Gastrocnemius medialis (tissue), 4 donors: ENCODE measurements at places on chromosomes 6 and 20. TPM values are rescaled to one million over a fixed set of nuclear protein-coding genes. Genes with fewer than 3 reads are reported as not detected.

DNA sequence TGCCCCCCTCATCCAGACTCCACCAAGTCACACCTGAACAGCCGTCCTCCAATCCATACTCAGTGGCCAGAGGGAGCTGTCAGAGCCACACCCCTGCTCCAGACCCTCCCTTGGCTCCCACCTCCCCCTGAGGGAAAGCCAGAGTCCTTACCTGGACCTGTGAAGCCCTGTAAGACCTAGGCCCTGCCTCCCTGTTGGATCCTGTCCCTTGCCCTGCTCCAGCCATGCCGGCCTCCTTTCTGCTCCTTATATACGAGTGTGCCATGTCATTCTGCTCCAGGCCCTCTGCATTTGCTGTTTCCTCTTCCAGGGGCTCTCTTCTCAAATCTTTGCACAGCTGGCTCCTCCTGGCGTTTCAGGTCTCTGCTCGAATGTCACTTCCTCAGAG is 100.3 kb upstream of the MYL9 start:
- no peak for DNase-seq
- H3K27ac ChIP-seq: no peak overlapping the region
- no peaks in the 10 kb centered on the region for H3K36me3 ChIP-seq
- no peaks in the 10 kb centered on the region for H3K4me1 ChIP-seq
- H3K27me3 ChIP-seq: no peaks in the 10 kb centered on the region
- no peak overlapping the region for H3K4me3 ChIP-seq

FHL5 gene
- total RNA-seq: 11.6 TPM

DNA sequence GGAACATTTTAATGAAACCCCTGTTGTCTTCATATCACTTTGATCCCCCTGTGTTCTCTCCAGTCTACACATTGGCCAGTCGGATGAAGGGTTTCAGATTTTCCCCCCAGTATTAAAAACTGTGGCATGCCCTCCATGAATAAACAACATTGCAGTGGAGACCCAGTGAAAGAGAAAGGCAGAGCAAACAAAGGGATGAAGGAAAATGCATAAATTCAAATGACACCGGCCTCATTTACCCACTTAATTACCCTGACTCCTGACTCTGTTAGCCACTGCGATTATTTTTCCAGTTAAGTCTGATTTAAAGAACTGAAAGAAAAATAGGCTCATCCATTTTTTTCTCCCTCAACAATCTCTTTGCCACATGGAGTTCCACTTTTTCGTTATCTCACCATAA is 569.2 kb downstream of the TFAP2B start:
- H3K36me3 ChIP-seq: no peaks in the 10 kb centered on the region
- no peaks in the 10 kb centered on the region for H3K4me1 ChIP-seq
- H3K27ac ChIP-seq: no peak overlapping the region
- no peak for DNase-seq

DNA sequence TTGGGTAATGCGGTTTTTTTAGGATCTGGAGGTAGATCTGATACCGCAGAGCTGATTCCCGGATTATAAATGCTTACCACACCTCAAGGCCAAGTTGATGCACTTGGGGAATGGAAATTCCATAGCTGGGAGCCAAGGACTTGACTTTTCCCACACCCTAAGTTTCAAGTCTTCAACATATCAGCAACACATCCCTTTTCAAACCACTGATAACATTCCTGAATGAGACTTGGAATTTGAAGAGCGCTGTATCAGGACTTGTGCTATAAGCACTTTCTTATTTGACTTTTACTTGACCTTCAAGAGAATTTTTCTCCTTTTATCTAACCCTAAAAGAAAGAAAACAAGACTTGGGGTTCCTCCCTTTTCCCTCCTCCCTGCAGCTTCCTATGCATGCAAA is 90.6 kb upstream of the NAA20 start:
- H3K4me1 ChIP-seq: peaks cover 39% of the 10 kb centered on the region
- no peak for DNase-seq
- no peaks in the 10 kb centered on the region for H3K27me3 ChIP-seq
- no peak overlapping the region for H3K4me3 ChIP-seq

DNA sequence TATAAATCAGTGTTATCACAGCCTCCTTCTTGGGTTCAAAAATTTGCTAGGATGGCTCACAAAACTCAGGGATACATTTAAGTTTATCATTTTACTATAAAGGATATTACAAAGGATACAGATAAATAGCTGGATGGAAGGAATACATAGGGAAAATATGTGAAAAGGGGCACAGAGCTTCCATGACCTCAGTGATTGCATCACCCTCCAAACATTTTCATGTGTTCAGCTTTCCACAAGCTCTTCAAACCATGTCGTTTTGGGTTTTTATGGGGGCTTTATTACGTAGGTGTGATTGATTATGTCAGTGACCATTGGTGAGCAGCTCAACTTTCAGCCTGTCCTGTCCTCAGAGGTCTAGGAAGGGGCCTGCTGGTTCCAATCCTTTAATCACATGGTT is 68.0 kb downstream of the CYB5R4 start:
- no peaks in the 10 kb centered on the region for H3K4me1 ChIP-seq
- no peak overlapping the region for H3K4me3 ChIP-seq
- H3K36me3 ChIP-seq: peaks cover 10% of the 10 kb centered on the region

DNA sequence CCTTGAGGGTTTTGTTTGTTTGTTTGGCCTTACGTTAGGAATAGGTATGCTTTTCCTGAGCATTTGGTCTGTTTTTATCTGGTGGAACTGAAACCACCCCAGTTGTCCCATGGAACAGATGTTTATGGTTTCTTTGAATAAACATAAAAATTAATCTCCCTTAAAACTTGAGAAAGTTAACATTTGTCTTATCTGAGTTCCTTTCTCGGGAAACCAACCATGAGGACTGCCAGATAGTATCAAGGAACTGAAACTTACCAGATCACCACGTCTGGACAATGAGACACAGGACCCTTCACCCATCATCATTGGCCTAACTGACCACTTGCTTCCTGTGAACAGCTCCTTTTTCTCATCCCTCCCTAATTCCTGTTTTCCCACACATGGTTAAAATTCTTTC is 15.3 kb upstream of the HECA start:
- H3K4me1 ChIP-seq: no peaks in the 10 kb centered on the region
- H3K36me3 ChIP-seq: no peaks in the 10 kb centered on the region
- no peak for DNase-seq
- no peak overlapping the region for H3K4me3 ChIP-seq
- no peak overlapping the region for H3K27ac ChIP-seq

DNA sequence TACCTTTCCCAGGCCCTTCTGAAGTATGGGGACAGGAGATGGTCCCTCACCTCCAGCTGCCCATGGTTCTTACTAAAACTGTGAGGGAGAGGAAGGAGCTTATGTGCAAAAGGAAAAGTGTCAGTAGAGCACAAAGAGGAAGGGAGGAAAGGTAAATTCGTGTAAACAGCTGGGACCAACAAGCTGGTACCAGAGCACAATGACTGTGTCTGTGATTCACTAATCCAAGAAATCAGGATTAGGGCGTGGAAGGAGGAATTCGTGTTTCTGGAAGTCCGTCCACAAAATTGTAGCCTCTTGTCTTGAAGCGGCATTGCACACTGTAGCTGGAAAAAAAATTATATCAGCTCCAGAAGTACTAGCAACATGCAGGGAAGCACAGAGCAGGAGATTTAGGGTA is 129.0 kb upstream of the RREB1 start:
- H3K27ac ChIP-seq: no peak overlapping the region
- DNase-seq: no peak
- no peaks in the 10 kb centered on the region for H3K36me3 ChIP-seq
- no peak overlapping the region for H3K4me3 ChIP-seq

DNA sequence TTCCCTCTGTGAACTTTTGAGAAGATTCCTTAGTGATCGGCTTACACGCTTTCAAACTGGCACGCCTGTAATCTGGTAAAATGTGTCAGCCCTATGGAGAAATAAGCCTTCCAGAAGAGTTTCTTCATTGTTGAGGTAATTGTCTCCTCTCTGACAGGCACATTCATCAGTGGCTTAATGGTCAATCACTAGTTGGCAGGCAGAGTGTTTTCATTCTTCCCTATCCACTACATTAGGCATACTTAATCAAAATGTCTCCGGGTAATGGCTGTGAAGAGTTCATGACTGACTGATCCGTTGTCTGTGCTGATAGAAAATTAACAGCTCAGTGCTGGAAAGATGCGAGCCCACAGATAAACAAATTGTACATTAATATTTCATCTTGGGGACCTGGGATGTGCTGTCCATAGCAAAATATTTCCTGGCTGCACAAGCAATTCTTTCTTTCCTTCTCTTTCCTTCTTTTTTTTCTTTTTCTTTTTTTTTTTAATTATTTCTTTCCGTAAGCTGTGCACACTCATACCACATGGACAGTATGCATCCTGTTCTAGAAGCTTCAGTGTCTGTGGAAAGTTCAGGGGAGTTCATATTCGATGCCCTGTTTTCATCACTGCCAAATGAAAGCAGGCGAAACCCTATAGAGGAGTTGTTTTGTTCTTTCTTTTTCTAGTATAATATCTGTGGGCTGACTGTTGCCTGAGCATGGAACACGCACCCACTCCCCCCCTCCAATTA is 31.4 kb downstream of the TSHZ2 start:
- H3K4me1 ChIP-seq: peaks cover 4% of the 10 kb centered on the region
- no peak overlapping the region for H3K27ac ChIP-seq
- H3K36me3 ChIP-seq: no peaks in the 10 kb centered on the region
- DNase-seq: no peak

RAD21L1 gene
- not detected for total RNA-seq

DNA sequence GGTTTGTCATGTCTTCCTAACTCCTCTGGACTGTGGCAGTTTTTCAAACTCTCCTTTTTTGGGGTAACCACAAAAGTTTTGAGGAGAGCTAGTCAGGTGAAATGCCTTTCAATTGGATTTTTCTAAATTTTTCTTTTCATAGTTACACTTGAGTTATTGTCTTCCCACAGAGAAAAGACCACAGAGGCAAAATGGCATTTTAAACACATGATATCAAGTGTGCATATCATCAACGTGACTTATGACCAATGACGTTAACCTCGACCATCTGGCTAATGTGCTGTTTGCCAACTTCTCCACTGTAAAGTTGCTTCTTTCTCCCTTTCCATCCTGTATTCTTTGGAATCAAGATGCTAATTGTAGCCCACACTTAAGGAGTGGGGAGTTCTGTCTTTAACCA is 41.3 kb upstream of the SNAP25 start:
- H3K27ac ChIP-seq: no peak overlapping the region
- no peak for DNase-seq
- no peaks in the 10 kb centered on the region for H3K4me1 ChIP-seq

DNA sequence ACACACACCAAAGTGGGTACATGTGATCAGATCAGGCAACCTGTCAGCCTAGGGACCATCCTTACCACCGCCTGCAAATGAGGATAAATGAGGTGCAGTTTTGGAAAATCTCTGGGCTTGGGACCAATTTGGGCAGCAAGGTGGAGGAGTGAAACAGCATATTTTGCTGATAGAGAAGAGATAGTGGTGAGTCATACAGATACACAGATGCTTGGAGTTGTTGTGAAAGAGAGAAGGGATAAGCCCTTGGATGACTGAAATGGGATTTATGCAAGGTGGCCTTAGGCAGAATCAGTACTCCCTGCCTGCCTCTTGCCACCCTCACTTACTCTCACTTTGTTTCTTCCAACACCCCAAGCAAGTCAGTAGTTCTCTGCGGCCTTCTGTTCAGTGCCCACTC is 34.7 kb downstream of the BMP2 start:
- DNase-seq: no peak
- no peaks in the 10 kb centered on the region for H3K36me3 ChIP-seq
- H3K4me1 ChIP-seq: no peaks in the 10 kb centered on the region
- no peak overlapping the region for H3K27ac ChIP-seq
- no peaks in the 10 kb centered on the region for H3K27me3 ChIP-seq

DNA sequence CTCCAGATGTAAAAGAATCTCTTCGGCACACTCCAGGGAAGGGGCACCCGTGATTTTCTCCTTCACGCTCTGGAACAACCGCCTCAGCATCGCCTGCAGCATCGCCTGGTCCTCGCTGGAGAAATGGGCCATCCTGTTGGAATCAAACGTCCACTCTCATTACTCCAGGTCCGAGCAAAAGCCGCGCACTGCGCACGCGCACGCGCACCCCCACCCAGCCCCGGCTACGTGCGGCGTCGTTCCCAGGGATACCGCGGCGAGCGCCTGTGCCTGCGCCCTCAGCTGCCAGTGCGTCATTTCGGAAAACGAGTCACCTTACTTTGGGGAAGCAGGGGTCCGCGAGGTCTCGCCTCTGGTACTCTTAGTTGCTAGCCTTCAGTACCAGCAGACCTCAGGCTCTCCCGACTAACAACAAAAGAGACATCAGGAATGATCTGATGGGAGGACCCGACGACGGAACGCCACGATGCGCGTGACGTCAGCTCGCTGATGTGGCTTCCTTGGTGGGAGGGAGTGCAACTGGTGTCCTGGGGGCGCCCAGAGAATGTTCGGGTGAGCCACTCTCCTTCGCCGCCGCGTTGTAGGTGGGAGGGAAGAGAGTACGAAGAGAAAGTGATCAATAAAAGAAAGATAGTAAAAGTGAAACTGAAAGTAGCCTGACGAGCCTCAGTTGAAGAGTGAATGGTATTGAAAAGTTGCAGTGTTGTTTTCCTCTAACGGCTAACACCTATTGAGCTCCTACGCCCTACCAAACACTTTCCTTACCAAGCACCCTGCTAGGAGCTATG is at the start of gene TBC1D32:
Gene TBC1D32, minus strand, starts transcription at position 182 of the 788 bp plus-strand sequence. Its CDS starts 50 bp downstream, at position 132.
- H3K27me3 ChIP-seq: no peaks in the 10 kb centered on the region
- H3K4me3 ChIP-seq: peak within 1 kb of the TSS; percentile 67
- no peaks in the 10 kb centered on the region for H3K36me3 ChIP-seq
- H3K27ac ChIP-seq: peak within 1 kb of the TSS; percentile 87

DNA sequence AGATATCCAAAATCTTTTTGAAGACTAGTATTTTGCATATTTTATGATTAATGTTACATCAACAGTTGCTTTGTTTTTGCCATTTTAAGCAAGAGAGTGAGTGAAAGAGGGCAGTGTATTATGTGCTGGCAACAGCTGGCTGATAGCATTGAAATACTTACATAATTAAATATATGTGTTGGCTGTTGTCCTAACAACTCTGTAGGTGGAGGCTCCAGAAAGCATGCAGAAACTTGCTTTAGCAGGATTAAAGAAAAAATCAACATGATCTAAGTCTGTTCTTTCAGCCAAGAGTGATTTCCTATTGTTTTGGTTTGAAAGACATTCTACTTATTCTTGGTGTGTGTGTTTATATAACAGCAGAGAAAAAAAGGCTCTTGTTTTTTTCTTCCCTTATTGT is 127.5 kb downstream of the CDKAL1 start:
- peaks cover 16% of the 10 kb centered on the region for H3K4me1 ChIP-seq
- no peaks in the 10 kb centered on the region for H3K36me3 ChIP-seq
- no peaks in the 10 kb centered on the region for H3K27me3 ChIP-seq
- no peak overlapping the region for H3K4me3 ChIP-seq
- H3K27ac ChIP-seq: no peak overlapping the region
- DNase-seq: no peak

GPLD1 gene
- total RNA-seq: 0.33 TPM
